ENCODE measurements at places on chromosomes 6 and 20. TPM values are rescaled to one million over a fixed set of nuclear protein-coding genes. Genes with fewer than 3 reads are reported as not detected.

The LY86 gene
- total RNA-seq: 4.1 TPM

DNA sequence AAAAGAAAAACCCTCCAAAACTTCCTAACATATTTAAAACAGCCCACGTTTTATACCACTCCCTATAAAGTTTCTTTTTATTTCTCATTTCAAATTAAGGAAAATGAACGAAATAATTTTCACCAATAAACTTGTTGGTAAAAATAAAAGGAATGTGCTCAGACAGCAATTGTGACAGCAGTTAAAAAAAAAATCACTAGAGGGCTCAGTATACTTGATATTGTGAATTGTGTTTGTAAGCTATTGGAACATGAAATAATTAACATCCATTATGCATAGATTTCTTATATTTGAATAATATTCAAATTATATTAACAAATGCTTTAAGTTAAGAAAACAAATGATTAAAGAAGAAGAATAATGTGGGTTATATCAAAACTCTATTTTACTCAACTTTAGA lies 105.5 kb downstream of the ASCC3 start:
- DNase-seq: no peak

DNA sequence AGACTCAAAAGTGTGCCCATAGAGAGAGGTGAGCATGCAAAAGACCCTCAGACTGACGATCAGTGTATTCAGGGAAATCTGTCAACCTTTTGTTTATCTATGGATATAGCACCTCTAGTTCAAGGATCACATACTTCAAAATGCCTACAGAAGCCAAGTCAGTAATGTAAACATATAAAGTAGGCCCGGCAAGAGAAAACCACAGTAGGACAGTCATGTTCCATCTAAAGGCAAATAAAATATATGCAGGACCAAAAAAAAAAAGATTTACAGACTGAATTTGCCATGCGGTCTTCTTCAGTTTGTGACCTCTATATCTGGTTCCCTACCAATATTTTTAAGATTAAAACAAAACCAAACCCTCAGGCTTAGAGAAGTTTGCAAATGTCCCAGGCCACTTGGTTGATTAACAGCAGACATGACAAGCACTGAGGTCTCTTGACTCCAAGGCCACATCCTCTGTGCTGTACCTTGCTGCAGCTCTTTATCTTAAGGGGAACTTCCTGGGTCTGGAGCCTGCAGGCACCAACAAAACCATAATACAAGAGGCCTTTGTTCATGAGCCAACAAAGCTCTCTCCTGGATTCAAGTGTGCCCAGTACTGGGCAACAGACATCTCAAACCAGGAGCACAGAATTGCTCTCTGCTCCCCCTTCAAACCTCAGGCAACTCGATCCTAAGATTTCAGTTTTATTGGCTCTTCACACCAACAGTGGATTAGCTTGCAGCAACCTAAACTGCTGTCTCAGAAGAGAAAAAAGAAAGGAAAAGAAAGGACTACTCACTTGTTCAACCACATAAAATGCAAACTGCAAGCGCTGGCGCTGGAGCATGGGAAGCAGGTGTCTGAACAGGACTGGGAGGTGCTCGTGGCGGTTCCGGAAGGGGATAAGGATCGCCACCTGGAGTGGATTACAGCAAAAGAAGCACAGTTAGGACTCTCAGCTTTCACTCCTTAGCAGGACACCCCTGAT lies 71.7 kb downstream of the B4GALT5 start:
- DNase-seq: no peak

The OR2B6 gene
- not detected for total RNA-seq
